CD4-positive, alpha-beta T cell (primary cell): ENCODE measurements at places on chromosomes 2 and 18. TPM values are rescaled to one million over a fixed set of nuclear protein-coding genes. Genes with fewer than 3 reads are reported as not detected.

CPO gene
- total RNA-seq, result not detected

NXPH2 gene
- total RNA-seq, result not detected

NTSR2 gene
- not detected for total RNA-seq

SGPP2 gene
- total RNA-seq, result 1.7 TPM

PTPRN gene
- not detected for total RNA-seq

ASTL gene
- 6.5 TPM for total RNA-seq

MTCL1 gene
- total RNA-seq, result 0.11 TPM

SOX11 gene
- not detected for total RNA-seq

ITGB6 gene
- not detected for total RNA-seq

MRPS5 gene
- 15.3 TPM for total RNA-seq

SEPTIN10 gene
- total RNA-seq, result 2.0 TPM

- no peak for DNase-seq
These were observed 41.7 kb upstream of the SLC3A1 start for GRCh38 chr2:44233450-44234128.

DNA sequence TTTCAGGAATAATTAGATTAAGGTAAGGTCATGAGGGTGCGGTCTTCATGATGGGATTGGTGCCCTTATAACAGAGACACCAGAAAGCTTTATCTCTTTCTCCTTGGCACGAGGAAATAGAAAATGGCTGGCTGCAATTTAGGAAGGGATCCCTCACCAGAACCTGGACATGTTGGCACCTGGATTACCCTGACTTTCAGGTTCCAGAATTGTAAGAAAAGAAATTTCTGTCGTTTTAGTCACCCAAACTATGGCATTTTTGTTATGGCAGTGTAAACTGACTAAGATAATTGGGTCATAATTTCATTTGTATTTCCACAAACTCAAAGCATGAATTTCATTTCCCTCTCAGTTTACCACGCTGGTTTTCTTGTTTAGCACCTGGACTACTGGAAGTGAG is 473.6 kb downstream of the PTH2R start:
- DNase-seq, result no peak

DNA sequence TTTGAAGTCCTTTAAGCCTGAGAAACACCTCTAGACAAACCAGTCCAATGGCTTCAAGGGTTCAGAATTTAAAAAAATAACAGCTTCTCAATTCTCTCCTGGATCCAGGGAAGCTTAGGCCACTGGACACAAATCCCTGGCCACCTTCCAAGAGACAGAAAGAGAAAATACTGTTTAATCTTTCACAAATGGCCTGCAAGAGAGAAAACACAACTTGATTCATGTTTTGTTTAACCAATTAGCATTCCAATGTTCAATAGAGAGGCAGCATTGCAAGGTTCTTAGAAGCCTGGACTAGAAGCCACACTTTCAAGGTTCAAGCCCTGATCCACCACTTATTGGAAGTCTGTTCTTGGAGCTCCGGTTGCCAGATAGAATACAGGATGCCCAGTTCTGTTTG is 109.0 kb upstream of the PARD3B start:
- no peak for DNase-seq

DNA sequence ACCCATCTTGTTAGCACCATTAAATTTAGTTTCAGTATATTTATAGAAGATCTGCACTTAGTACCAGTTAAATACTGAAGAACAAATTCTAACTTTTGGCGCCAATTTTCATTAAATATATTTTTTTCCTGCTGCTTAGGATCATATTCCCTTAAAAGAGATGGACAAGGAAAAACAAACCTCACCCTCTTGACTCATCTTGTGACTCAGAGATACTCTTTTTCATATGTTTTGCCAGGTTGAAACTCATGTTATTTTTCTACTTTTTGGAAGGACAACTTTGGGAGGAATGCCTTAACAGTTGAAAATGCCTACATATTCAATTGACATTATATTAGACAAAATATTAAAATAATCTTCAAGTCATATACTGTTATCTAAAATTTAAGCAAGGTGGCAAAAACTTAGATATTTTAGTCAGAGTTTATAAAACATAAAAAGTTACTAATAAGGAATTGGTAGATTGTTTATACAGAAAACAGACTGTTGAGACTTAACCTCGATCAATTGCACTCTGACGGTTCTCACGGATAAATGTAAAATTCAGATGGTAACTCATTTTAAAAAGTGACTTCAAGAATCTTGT is 36.2 kb downstream of the PNO1 start:
- no peak for DNase-seq

GRCh38 chr2:207505171-207505570 is 24.6 kb upstream of the CREB1 start:
- no peak for DNase-seq

- DNase-seq, result no peak
These were observed 63.1 kb upstream of the HPCAL1 start for GRCh38 chr2:10239561-10239967.

DNA sequence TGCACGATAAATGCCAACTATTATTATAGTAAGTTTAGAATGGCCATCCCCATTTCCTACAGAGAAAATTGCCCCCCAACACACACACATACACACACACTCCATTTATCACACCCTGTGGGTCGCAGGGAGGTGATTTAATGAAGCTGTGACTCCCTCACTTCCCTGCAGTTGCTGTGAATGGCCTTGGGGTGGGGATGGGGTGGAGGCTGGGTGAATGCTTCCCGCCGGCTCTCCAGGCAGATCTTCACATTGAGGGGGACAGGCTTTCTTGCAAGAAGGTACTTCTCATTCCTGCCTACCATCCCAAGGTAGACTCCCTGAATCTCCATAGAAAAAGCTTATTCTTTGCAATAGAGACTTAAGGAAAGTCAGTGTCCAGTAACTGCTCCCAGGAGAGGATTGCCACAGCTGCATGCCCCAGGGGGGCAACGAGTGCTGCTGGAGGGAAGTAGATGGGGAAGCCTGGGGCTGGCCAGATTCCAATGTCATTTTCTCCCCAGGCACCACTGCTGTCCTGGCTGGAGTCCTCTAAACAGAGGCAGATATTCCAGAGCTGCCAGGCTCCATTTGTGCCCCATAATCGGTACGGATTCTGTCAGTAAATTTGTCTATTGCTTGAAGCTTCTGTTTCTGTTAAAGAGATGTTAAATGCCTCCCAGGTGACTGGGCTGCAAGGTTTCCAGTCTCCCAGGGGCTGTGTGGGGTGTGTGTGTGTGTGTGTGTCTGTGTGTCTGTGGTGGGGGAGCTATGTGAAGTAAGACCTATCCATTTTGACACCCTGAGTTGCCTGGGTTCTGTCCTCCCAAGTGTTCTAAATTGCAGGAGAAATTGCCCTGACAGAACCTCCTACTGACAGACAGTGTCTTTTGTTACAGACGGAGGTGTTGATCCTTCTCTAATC is 265.5 kb downstream of the SRBD1 start:
- no peak for DNase-seq

DNA sequence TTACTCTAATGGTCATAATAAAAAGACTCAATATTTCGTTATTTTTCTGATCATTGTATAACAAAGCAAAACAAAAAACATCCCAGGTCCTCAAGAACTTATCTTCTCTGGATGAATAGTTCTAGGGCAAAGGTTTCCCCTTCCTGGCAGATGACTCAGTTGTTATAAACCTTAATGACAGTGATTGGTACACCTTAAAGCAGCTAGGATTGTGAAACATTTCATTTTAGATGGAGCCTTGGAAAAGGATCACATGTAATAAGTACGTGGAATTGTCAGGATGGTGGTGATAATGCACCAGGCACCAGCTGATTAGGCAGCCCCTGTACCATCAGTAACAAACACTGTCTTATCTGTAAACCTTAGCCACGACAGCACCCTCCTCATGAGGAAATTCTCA is 47.2 kb downstream of the MEP1B start:
- no peak for DNase-seq

GRCh38 chr2:172859581-172860335 is 124.1 kb downstream of the RAPGEF4 start:
- no peak for DNase-seq

DNA sequence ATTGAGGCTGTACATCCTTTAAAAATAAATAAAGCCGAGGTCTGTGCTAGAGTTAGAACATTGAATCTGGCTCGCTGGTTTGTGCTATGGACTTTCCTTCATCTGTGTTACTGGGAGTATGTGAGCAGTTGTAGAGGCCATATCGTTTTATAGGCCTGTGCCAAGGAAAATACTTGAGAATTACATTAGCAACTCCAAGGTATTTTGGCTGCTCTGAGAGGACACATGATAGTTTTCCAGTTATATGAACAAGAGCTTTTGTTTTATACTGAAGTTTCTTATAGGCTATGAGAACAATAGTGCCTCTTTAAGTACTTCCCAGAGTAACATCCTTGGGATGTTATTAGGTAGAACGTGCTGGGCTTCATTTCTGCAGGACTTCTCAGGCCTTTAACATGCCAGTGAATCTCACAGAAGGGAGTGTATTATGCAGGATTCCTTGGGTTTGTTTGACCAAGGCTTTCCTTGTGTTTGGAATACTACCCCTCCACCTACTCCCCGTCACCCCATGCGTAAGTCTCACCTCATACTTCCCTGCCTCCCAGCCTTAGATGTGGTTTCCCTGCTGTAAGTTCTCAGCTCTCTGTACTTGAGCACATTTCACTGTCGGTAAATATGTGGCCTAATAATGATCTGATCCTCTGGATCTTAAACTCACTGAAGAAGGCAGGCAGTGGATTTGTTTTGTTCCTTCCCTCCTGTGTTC is 21.0 kb downstream of the TCF7L1 start:
- no peak for DNase-seq

DNA sequence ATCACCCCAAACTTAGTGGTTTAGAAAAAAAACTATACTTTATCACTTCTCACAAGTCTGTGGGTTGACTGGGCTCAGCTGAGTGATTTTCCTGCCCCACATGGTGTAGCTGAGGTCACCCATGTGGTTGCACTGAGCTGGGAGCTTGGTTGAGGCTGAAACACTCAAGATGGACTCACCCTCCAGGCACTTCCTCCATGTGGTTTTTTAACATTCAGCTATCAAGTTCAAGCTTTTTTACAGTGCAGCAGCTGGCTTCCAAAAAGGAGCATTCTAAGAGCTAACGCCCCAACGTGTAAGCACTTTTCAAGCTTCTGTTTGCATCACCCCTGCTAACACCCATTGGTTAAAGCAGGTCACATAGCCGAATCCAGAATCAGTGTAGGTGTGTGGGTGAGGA is 105.9 kb upstream of the CREB1 start:
- no peak for DNase-seq

DNA sequence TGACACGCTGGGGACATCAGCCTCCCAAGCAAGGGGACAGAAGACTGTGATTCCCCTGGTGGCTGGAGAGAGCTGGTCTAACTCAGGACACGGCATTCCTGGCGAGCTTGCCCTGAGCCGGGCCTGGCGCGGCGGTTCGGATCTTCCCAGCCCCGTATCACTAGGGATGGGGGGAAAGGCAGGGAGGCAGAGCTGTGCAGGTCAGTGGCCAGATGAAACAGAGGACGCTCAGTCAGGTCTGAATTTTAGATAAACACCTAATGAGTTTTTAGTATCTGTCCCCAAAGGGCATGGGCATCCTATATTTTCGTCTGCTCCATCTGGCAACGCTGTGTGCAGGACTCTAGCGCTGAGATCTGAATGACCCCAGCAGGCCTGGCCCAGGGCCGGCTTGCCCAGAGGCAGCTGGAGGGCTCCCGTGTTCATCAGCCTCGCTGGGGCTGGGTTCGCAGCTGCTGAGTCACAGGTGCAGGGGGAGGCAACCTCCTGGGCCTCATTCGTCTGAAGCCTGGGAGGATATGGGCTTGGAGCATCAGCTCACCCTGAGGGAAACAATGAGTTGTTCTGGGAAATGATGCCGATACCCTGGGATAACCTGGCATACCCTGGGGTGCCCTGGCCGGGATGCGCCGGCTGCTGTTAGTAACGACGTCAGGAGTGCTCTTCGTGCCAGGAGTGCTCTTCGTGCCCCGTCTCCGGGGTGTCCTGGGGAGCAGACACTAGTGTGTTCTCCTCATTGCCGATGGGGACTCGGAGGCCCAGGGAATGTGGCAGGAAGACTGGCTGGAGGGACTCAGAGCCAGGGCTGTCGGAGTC is 48.1 kb upstream of the HPCAL1 start:
- DNase-seq, result no peak

DNA sequence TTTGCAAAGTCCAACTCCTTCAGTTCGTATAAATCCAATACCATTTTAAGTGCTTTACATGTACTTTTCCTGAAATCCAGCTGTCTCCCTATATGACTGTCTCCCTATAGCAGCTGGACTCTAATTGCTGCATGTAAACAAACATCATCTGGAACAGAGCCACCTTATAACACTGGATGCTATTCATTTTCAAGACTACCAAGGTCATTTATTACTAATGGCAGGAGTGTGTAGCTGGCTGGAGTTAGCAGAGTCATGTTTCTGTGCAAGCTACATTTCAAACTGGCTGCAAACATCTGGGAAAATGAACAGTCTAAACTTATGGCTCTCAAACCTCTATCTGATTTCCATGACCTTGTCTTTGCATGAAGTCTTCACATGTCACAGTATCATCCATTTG is 575.2 kb downstream of the PIK3C3 start:
- DNase-seq, result no peak

GRCh38 chr2:32168513-32168912 is 2.8 kb downstream of the SLC30A6 start:
- no peak for DNase-seq

GRCh38 chr2:67840460-67841068 is 222.2 kb downstream of the C1D start:
- DNase-seq, result no peak

GRCh38 chr18:58756596-58757240 is 85.5 kb downstream of the MALT1 start:
- no peak for DNase-seq

GRCh38 chr18:61893971-61894750 is 1.4 kb upstream of the RNF152 start:
- peak; percentile 75 for DNase-seq
